Breast epithelium (tissue), 4 donors: ENCODE measurements at places on chromosomes 2 and 18. TPM values are rescaled to one million over a fixed set of nuclear protein-coding genes. Genes with fewer than 3 reads are reported as not detected.

GRCh38 chr2:234393354-234393753 lies 103.5 kb downstream of the ARL4C start:
- no peak overlapping the region for H3K4me3 ChIP-seq
- H3K4me1 ChIP-seq, result no peaks in the 10 kb centered on the region
- H3K36me3 ChIP-seq, result no peaks in the 10 kb centered on the region
- no peaks in the 10 kb centered on the region for H3K27me3 ChIP-seq
- H3K27ac ChIP-seq, result no peak overlapping the region
- DNase-seq, result no peak

The SCN9A gene
- total RNA-seq, result 2.0 TPM

The CTAGE1 gene
- total RNA-seq, result not detected

The C2orf66 gene
- total RNA-seq, result not detected

The RNF181 gene
- 243 TPM for total RNA-seq

DNA sequence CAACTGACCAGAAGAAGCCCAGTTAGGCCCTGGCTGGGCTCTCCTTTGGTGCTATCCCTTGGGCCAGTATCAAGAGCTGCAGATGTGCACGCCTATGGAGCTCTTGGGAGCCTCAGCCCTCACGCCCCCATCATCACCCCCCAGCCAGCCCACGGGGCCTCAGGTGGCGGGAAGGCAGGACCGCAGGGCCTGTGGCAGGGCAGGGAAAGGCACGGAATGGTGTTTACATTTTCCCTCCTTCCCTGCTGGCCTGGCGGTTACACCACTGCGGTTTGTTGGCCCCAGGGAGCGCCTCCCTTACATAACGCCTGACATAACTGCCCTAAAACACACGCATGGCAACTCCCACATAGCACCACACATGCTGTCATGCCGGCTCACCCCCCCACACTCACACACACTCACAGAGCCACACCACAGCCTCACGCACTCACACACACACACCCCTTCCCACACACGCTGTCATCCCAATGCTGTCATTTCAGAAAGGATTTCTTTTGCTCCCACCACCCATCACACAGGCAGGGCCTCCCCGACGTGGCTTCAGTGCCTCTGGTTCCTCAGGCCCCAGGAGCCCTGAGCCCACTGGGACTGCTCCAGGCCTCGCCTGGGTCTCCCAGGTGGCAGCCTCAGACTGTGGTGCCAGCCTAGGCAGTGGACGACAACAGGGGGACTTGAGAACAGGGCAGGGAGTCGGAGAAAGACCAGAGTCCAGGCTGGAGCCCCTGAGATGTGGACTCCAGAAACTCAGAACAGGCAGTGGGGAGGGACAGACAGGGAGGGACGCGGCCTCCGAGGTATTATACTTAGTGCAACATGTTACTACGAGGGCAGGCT lies 15.7 kb downstream of the ZFP36L2 start:
- H3K27me3 ChIP-seq, result no peaks in the 10 kb centered on the region
- H3K4me3 ChIP-seq, result no peak overlapping the region
- DNase-seq, result no peak
- no peaks in the 10 kb centered on the region for H3K36me3 ChIP-seq
- H3K27ac ChIP-seq, result peak overlapping the region; percentile 75

- DNase-seq, result no peak
- H3K36me3 ChIP-seq, result peaks cover 26% of the 10 kb centered on the region
- H3K4me3 ChIP-seq, result no peak overlapping the region
These were observed 28.7 kb downstream of the ELP2 start for GRCh38 chr18:36158266-36158867.

DNA sequence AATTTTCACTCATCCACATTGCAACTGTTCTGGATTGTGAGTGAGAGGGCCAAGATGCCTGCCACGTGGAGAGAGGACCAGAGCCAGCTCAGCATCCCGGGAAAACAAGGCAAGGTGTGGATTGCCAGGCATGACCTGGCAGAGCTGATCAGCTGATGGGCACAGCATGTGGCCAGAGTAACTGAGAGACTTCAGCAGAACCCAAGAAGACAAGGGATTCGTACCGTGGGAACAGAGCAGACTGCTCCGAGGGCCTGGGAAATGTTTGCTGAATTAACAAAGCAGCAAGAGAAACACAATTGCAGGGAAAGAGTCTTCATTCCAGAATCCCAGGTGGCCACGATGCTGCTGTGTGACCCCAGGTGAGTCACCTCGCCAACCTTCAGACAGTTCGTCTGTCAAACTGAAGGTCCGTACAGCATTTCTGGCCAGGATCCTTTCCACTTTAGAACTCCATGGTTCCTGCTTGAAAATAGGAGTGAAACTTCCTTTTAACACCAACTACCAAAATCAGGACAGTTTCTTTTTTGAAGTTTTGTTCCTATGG lies 26.3 kb upstream of the POMC start:
- H3K4me1 ChIP-seq, result no peaks in the 10 kb centered on the region
- DNase-seq, result no peak
- no peaks in the 10 kb centered on the region for H3K36me3 ChIP-seq
- no peak overlapping the region for H3K4me3 ChIP-seq
- no peaks in the 10 kb centered on the region for H3K27me3 ChIP-seq
